ENCODE measurements at places on chromosomes 12 and 14. TPM values are rescaled to one million over a fixed set of nuclear protein-coding genes. Genes with fewer than 3 reads are reported as not detected.

The C12orf42 gene
- total RNA-seq, result not detected

The MAP1LC3B2 gene
- total RNA-seq, result 0.37 TPM

The TMEM63C gene
- 1.0 TPM for total RNA-seq

DNA sequence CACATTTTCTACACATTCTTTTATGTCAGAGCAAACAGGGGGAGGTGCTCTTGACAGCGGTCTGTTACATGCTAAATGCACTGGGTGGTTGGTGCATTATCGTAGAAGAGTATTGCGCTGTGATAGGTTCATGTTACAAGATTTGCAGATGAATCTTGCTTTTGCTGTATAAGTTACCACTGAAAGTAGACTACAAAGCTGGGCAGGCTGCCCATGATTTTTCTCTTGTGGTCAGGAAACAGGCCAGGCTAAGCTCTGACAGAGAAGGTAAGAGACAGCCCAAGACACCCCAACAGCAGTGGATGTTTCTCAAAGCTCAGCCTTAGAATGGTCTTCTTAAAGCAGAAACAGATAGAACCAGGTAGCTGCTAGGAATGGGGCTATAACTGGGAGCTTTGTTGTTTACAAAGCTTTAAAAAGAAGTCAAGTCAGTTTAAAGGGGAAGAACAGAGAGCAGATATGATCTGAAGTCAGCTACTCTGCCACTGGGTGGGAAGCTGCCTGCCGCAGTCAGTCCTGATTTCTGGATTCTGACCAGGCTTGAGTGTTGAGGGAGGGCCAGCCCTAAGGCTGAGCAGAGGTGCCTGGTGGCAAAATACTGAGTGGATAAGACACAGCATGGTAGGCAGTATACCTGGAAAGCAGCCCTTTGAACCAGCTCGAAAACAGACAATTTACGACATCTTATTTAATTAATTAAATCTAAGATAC lies 9.4 kb downstream of the KCNA1 start:
- H3K27me3 ChIP-seq, result peaks cover 57% of the 10 kb centered on the region
- no peaks in the 10 kb centered on the region for H3K36me3 ChIP-seq
- no peak overlapping the region for H3K27ac ChIP-seq

DNA sequence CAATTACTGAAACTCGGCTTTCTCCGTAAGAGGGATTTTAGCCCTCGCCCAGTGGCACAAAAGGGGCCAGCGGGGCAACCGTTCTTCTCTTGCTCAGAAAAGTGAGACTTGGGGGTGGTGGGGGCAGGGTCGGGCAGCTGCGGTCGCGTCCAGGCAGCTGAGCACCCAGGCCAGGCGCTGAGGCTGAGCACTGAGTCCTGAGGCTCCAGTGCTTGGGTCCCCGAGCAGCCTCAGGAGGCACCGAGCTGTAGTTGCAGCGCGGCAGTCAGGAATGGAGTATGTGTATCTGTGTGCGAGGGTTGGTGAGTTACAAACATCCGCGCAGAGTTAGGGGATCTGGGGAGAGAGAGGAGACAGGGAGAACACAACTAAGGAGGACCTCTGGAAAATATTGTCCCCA lies 4.1 kb upstream of the HOXC6 start:
- H3K4me3 ChIP-seq, result no peak overlapping the region
- H3K27me3 ChIP-seq, result peaks cover 90% of the 10 kb centered on the region
- H3K36me3 ChIP-seq, result peaks cover 5% of the 10 kb centered on the region

DNA sequence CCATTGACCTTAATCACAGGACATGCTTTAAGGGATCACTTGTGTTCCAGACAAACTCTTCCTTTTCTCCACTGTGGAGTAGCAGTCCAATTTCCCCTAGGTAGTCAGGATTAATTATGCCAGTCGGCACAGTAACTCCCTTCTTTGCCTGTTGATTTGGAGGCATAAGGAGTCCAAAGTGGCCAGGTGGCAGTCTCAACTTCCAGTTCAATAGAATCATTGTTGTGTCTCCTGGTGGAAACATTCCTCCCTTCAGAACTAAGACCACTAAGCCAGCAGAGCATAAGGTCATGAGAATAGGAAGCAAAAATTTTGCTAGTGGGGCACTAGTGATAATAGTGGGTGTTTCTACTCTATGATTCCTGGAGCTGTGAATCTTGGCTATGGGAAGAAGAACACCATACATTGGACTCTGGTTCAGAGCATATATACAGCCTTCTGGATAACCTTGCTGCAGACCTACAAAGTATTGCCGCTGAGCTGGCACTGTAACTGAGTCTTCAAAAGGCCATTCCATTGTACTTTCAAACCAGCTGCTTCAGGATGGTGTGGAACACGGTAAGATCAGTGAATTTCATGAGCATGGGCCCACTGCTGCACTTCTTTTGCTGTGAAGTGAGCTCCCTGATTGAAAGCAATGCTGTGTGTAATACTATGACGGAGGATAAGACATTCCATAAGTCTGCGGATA lies 147.3 kb upstream of the MAX start:
- H3K4me1 ChIP-seq, result no peaks in the 10 kb centered on the region
- H3K27ac ChIP-seq, result no peak overlapping the region
- DNase-seq, result no peak
- no peaks in the 10 kb centered on the region for H3K27me3 ChIP-seq

DNA sequence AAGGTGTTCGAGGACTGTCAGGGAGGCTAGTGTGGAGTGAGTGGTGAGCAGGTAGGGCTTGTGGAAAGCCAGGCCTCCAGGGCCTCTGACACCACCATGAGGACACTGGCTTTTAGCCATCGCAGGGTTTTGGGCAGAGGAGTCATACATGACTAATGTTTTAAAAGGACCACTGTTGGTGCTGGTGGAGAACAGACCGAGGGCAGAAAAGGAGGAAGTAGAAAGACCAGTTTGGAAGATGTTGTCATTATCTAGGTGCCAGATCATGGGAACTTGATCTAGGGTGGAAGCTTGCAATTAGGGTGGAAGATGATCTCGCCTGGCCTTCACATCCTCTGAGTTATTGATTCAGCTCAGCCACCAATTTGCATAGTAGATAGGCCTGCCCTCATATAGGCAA lies 144.2 kb downstream of the C12orf75 start:
- H3K36me3 ChIP-seq, result no peaks in the 10 kb centered on the region
- peaks cover 12% of the 10 kb centered on the region for H3K4me1 ChIP-seq
- no peak overlapping the region for H3K4me3 ChIP-seq
- H3K27me3 ChIP-seq, result peaks cover 26% of the 10 kb centered on the region
- no peak overlapping the region for H3K27ac ChIP-seq

DNA sequence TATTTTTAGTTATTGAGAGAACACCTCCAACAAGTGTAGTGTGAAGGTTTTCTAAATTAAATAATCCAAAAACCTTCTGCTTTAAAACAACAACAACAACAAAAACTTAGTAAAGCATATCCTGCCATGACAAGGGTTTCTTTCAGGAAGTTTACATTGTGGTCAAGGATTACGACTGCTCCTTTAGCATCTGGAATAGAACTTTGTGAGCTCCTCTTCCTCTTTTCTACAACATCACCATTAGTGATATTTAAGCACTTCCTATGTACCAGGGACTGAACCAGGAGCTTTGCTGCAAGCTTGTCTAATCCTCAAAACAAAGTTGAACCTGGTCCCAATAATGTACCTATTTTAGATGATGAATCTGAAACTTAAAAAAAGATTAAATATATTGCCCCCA lies 315.4 kb upstream of the KITLG start:
- DNase-seq, result no peak
- no peaks in the 10 kb centered on the region for H3K4me1 ChIP-seq
- no peak overlapping the region for H3K27ac ChIP-seq
- H3K4me3 ChIP-seq, result no peak overlapping the region

- H3K27ac ChIP-seq, result no peak overlapping the region
- no peaks in the 10 kb centered on the region for H3K27me3 ChIP-seq
- H3K4me3 ChIP-seq, result no peak overlapping the region
- no peaks in the 10 kb centered on the region for H3K4me1 ChIP-seq
- peaks cover 39% of the 10 kb centered on the region for H3K36me3 ChIP-seq
Measured at GRCh38 chr12:95060951-95061350, 12.5 kb downstream of the NR2C1 start.

DNA sequence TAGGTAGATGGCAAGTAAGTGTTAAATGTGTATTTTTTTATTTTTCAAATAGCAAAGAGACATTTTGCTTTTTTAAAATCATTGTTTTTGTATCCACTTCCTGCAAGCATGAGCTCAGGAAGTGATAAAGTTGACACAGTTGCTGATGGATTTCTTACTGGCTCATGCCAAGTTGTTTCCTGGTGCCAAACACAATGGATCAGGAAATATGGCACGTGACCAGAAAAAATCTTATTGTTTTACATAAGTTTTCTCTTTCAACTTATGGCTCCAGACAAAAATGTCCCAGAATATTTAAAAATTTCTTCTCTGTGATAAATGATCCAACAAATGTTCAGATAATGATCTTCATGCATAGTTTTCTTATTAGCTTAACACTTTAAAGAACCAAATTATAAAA lies 1279.1 kb upstream of the FLRT2 start:
- no peaks in the 10 kb centered on the region for H3K27me3 ChIP-seq
- H3K4me3 ChIP-seq, result no peak overlapping the region
- no peak overlapping the region for H3K27ac ChIP-seq

DNA sequence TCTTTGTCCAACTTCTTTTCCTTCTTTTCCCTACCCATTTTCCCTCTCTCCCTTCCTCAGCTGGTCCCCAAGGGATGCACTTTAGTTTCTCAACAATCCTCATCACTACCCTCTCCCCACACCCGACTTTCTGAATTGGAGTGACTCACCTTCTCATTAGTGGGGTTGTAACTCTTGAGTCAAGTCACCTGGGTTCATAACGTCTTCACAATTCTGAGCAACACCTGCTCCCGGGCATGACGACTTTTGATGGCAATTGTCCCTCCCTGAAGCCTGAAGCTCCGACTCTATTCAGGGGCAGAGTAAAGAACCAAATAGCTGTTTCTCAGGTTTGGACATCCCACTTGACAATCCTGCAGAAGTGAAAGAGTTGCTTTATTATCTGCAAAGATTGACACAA lies 82.7 kb upstream of the OTX2 start:
- no peaks in the 10 kb centered on the region for H3K36me3 ChIP-seq
- DNase-seq, result no peak
- no peaks in the 10 kb centered on the region for H3K4me1 ChIP-seq
- no peak overlapping the region for H3K27ac ChIP-seq
- no peak overlapping the region for H3K4me3 ChIP-seq

DNA sequence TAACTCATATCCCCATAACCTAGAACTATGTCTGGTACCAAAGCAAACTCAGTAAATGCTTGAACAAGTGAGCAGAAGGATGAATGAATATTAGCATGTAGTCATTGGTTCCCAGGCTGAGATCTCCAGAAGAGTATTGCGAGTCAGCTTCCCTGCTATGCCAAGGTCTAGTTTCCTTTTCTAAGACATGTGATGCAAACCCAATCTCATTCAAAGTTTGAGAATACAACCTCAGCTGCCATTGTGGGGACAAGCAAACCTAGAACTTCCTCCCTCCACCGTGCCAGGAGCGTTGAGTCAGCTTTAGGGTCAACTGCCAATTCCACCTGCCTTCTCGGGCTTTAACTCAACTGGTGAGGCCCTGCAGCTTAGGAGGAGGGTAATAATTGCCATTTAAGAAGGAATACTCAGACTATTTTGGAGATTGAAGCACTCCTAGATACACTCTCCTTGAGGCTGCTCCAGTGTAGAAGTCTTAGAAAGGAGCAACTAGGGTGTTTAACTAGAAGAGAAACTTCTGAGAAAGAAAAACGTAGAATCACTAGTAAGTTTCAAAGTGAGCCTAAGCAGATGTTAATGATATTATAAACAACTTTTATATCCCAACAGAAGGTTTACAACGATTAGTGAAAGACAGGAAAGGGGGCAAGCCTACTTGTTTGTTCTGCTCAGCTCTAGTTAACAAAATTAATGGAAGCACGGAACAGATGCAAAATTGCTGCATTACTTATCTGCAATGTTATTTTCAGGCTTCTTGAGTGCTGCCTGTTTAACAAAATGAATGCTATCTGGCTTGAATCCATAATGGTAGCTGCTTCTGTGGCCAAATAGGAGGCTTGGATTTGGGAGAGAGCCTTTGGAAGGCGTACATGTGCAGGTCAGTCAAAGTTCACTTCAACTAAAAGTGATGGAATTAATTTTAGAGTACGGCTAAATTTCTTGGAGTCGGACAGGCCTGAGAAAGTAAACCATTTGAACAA lies 96.9 kb downstream of the HELB start:
- H3K36me3 ChIP-seq, result no peaks in the 10 kb centered on the region
- H3K27me3 ChIP-seq, result peaks cover 10% of the 10 kb centered on the region
- DNase-seq, result no peak
- H3K4me3 ChIP-seq, result no peak overlapping the region
- peaks cover 5% of the 10 kb centered on the region for H3K4me1 ChIP-seq
- no peak overlapping the region for H3K27ac ChIP-seq

- peaks cover 47% of the 10 kb centered on the region for H3K36me3 ChIP-seq
- DNase-seq, result no peak
- no peak overlapping the region for H3K4me3 ChIP-seq
- no peaks in the 10 kb centered on the region for H3K27me3 ChIP-seq
- H3K27ac ChIP-seq, result no peak overlapping the region
Measured at GRCh38 chr14:89164168-89165073, 252.6 kb downstream of the FOXN3 start.

GRCh38 chr14:98791661-98792060 lies 480.3 kb downstream of the BCL11B start:
- H3K27ac ChIP-seq, result no peak overlapping the region
- peaks cover 5% of the 10 kb centered on the region for H3K27me3 ChIP-seq
- no peak overlapping the region for H3K4me3 ChIP-seq

- peaks cover 17% of the 10 kb centered on the region for H3K4me1 ChIP-seq
- no peak for DNase-seq
- no peaks in the 10 kb centered on the region for H3K36me3 ChIP-seq
- H3K27ac ChIP-seq, result no peak overlapping the region
Measured at GRCh38 chr14:54782751-54783659, 119.6 kb downstream of the GCH1 start.

GRCh38 chr14:58992935-58993334 lies 195.5 kb upstream of the DAAM1 start:
- no peak overlapping the region for H3K27ac ChIP-seq
- H3K4me1 ChIP-seq, result peaks cover 6% of the 10 kb centered on the region
- H3K36me3 ChIP-seq, result no peaks in the 10 kb centered on the region
- no peak for DNase-seq
- H3K4me3 ChIP-seq, result no peak overlapping the region

- no peaks in the 10 kb centered on the region for H3K27me3 ChIP-seq
- peaks cover 18% of the 10 kb centered on the region for H3K36me3 ChIP-seq
- no peak for DNase-seq
- peaks cover 88% of the 10 kb centered on the region for H3K4me1 ChIP-seq
Measured at GRCh38 chr14:73747379-73748211, 33.4 kb upstream of the PNMA1 start.

- no peak overlapping the region for H3K27ac ChIP-seq
- no peak for DNase-seq
- H3K36me3 ChIP-seq, result no peaks in the 10 kb centered on the region
- no peaks in the 10 kb centered on the region for H3K4me1 ChIP-seq
Measured at GRCh38 chr14:94924189-94924588, 154.3 kb upstream of the GSC start.
